NCI-H187 treated with DMSO at 0.1 percent for 48 hours (cell line): ENCODE measurements at places on chromosomes 2 and 18.

- DNase-seq: no peak
Observed at GRCh38 chr18:70535041-70535440, 246.2 kb downstream of the SOCS6 start.

DNA sequence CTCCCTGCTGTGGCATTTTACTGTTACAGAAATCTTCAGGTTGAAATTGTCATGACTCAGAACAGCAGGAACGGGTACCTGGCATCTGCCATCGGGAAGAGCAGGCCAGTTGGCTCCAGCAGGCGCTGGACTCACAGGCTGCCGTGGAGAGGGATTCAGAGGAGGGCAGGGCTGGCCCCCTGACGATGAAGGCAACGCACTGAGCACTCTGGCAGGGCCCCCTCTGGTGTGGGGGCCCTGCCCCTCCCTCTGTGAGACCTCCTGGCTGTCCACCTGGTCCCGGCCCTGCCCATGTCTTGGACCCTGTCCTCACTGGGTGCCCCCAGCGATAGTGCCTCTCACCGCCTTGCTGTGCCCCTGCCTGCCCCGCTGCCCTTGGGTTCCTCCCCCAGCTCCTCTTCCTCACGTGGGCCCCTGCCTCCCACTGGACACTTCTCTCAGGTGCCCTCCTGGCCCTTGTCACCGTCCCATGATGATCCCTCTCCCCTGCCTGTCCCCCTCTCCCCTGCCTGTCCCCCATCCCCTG lies 23.3 kb upstream of the ALLC start:
- DNase-seq: no peak

DNA sequence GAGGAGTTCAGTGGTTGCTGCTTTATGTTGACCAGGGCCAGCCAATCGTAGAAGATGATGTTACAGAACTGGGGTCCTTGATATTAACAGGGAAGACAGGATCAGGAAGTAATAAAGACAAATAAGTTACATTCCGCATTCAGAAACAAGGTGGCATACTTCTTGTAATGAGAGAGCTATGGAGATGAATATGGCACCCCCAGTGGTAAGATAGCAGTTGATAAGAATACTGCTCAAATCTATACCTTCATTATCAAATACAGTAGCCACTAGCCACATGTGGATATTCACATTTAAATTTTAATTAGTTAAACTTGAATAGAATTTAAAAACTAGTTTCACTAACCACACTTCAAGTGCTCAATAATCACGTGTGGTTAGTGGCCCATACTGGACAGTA lies 290.4 kb upstream of the RBMS1 start:
- no peak for DNase-seq

- no peak for DNase-seq
Observed at GRCh38 chr2:190809139-190809764, 71.4 kb upstream of the GLS start.

GRCh38 chr2:142881619-142882018 lies 4.2 kb downstream of the KYNU start:
- no peak for DNase-seq

GRCh38 chr2:127039387-127040031 lies 67.4 kb downstream of the BIN1 start:
- DNase-seq: no peak

DNA sequence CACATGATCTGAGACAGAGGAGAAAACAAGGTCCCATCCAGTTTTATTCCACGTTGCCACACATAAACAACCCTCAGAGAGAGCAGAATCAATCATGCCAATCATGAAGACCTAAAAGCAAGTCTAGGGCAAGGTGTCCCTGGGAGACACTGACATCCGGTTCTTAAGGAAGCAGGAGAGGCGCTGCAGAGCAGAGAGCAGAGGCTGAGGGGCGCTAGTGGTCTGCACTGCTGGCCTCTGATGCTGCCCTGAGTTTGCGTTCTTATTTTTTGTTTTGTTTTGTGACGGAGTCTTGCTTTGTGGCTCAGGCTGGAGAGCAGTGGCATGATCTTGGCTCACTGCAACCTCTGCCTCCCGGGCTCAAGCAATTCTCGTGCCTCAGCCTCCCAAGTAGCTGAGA lies 83.3 kb downstream of the SMIM21 start:
- no peak for DNase-seq

DNA sequence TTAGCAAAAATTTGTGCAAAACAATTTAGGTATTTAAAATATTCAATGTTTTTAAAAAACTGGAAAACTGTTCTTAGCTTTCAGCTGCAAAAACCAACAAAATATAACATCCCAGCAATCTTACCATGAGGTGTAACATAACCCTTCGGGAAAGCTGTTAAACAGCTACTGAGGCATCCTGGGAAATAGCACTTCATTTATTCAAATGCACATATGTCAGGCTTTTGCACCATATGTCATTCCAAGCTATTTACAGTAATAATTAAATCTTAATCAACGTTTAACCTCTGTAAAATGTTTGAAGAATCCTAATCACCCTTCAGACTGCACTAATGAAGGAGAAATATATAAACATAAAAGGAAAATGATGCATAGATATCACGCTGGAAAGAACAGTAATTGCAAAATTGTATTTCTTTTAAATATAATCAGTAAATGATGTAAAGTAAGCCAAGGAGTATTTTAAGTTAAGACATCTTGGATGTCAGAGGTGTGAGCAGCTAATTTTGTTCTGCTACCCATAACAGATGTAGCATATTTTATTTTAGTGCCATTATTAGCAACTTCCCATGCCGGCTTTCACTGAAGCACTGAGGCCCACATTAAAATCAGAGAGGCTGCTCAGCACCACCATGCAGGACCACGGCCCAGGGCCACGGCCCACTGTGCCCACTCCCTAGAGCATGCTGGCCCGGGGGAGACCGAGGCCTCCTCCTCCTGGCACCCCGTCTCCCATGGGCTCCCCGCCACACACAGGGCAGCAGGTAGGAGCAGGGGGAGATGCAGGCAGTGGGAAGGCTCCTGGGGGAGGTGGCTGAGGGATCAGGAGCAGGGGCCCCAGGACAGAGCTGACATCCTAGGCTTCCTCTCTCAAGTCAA lies 30.9 kb downstream of the EMX1 start:
- DNase-seq: no peak

GRCh38 chr2:196415384-196415783 lies 224.1 kb upstream of the CCDC150 start:
- DNase-seq: no peak

DNA sequence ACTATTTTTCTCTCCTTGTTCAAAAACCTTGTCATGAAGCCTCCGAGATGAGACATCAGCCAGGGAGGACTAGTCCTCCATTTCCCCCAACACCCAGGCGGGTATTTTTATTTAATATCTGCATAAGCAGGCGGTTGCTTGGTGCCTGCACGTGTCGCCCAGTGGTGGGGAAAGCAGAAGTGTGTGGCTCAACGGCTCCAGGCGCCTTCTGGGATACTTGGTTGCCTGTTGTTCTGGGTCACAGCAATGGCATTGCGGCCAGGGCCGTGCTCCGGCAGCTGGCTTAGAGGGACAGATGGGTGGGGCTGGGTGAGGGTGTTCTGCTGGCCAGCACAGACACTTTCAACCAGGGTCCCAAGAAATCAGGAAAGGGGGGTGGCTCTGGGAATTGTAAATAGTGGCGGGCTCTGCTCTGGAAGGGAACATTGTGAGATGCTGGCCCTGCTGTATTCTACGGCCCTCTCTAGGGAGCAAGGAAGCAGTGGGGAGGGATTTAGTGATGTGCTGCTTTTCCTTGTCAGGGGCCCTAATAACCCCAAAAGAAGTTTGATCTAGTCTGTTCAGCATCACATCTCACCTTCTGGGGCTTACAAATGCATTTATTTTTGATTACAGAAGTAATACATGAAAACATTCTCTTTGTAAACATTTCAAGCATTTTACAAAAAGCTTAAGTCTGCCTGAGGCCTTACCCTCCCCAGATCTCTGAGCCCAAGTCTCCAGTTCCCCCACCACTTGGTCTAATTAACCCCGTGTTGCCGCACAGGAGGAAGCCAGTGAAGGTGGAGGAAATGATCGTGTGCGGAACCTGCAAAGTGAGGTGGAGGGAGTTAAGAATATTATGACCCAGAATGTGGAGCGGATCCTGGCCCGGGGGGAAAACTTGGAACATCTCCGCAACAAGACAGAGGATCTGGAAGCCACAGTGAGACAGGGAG lies 1.1 kb downstream of the VAMP8 start:
- no peak for DNase-seq
